Common myeloid progenitor, CD34-positive (primary cell): ENCODE measurements at places on chromosomes 5 and 9.

DNA sequence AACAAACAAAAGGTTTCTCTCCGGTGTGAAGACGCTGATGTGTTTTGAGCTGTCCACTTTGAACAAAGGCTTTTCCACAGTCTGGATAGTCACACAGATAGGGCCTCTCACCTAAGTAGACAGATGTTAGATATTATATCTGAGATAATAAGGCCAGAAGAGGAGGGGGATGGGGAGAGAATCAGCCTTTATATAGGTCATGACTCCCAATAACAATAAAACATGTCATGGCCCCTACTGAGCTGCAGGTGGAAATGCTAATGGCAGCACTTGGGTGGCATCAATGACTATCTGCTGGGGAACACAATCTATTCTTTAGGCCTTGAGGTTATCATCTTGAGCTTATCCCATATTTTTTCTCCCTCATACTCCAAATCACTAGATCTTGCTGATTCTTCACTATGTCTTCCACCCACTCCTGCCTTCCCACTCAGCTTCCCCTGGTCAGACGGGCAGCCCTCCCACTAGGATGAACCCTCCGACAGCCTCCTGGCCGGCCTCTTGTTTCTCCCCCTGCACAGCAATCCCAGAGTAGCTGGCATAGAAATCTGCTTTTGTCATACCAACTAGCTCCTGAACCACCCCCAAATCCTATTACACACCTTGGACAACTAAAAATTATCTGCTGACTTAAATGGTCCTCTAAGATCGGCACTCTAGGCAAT, 11.5 kb upstream of the SLC35D2 start:
- no peak overlapping the region for H3K27ac ChIP-seq
- no peaks in the 10 kb centered on the region for H3K27me3 ChIP-seq
- peaks cover 28% of the 10 kb centered on the region for H3K36me3 ChIP-seq
- peaks cover 16% of the 10 kb centered on the region for H3K4me1 ChIP-seq

- DNase-seq: no peak
- no peaks in the 10 kb centered on the region for H3K27me3 ChIP-seq
- H3K36me3 ChIP-seq: no peaks in the 10 kb centered on the region
- H3K4me1 ChIP-seq: no peaks in the 10 kb centered on the region
- no peak overlapping the region for H3K4me3 ChIP-seq
These were observed 2202.2 kb upstream of the C9orf72 start for GRCh38 chr9:29775491-29775890.

DNA sequence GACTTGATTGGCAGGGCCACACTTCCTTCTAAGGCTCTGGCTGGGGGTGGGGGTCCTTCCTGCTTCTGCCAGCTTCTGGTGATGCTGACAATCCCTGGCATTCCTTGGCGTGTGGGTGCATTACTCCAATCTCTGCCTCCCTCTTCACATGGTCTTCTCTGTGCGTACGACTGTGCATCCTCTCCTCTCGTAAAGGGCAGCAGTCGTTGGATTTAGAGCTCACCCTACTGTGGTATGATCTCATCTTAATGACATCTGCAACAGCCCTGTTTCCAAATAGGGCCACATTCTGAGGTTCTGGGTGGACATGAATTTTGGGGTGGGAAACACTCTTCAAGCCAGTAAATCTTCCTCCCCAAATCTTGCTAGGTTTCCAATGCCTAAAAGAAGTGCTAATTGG, 36.8 kb downstream of the ROPN1L start:
- H3K27ac ChIP-seq: no peak overlapping the region
- no peaks in the 10 kb centered on the region for H3K27me3 ChIP-seq
- no peaks in the 10 kb centered on the region for H3K36me3 ChIP-seq
- H3K4me3 ChIP-seq: no peak overlapping the region
- DNase-seq: no peak

DNA sequence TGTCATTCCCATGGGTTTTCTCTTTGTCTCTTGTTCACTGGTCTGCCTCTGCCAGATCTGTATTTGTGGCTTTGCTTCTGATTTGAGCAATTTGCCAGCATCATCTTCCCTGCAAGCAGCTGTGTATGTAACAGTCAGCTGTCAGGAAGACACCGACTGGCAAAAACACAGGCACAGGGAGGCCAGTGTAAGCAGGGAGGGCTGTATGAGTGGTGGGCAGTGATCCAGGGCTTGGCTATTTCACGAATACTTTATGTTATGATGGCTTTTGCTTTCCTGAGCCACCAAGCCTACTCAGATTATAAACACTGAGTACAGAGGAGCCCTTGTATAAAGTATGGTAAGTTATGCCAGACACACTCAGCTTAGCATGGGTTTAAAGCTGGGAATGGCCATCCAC, 11.6 kb downstream of the BNIP1 start:
- no peak overlapping the region for H3K4me3 ChIP-seq
- H3K27me3 ChIP-seq: no peaks in the 10 kb centered on the region
- H3K4me1 ChIP-seq: no peaks in the 10 kb centered on the region
- H3K36me3 ChIP-seq: peaks cover 17% of the 10 kb centered on the region
- H3K27ac ChIP-seq: no peak overlapping the region

DNA sequence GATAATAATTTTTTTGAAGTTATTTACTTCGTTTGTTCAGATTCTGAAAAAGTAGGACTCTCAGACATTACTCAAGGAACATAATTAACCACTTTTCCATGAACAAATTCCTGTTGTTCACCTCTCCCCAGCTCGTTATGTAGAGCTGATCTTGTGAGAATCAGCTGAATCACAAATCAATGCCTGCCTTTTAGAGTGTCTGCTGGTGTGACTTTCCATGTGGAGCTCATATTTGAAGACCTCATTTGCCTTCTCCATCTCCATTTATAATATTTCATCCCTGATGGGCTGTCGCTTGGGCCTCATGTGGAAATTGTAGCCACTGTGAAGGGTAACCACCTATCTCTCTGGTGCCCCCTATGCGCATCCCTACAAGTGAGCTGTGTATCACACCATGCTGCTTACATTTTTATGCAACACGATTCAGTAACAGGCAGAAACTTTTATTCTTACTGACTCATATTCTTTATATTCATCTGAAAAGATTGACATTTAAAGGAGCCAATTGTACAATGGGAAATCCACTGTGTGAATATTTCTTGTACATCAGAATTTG, 111.3 kb downstream of the STK32A start:
- H3K27me3 ChIP-seq: peaks cover 2% of the 10 kb centered on the region
- no peaks in the 10 kb centered on the region for H3K4me1 ChIP-seq
- no peaks in the 10 kb centered on the region for H3K36me3 ChIP-seq

DNA sequence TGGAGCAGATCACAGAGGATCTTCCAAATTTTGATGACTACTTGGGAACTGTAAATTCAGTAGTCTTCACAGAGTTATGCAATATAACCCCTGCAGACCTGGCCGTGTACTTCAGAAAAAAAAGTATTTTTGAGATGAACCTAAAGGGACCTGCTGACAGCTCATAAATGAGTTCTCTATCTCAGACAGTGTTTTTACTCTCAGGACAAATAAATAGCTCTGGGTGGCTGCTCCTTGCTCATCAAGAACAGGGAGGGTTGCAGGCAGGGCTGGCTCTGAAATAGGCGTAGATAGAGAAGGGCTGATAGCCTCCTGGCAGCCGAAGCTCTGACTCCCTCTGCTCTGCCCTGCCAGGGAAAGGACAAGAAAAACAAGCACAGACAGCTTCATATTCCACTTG, 64.8 kb downstream of the PLAC8L1 start:
- H3K4me3 ChIP-seq: no peak overlapping the region
- no peaks in the 10 kb centered on the region for H3K27me3 ChIP-seq

DNA sequence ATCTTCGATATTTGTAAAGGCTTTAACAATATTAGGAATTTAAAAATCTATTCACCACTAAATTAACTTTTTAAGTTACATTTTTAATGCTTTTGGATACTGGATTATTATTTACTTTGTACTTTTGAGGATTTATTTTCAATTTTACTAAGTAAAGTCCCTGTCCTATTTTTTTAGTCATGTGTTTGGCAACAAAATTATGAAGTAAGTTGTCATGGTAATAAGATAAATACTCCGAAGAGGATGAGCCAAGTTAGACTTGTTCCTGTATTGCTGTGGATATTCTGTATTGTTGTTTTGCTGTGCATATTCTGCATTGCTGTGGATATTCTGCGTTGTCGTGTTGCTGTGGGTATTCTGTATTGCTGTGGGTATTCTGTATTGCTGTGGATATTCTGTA, 210.1 kb downstream of the MTRR start:
- H3K27ac ChIP-seq: no peak overlapping the region
- no peaks in the 10 kb centered on the region for H3K4me1 ChIP-seq
- no peak for DNase-seq
- no peaks in the 10 kb centered on the region for H3K27me3 ChIP-seq
- no peak overlapping the region for H3K4me3 ChIP-seq
- H3K36me3 ChIP-seq: no peaks in the 10 kb centered on the region

GRCh38 chr5:156052656-156053055, 274.3 kb upstream of the SGCD start:
- H3K4me1 ChIP-seq: no peaks in the 10 kb centered on the region
- H3K36me3 ChIP-seq: no peaks in the 10 kb centered on the region
- H3K27ac ChIP-seq: no peak overlapping the region
- DNase-seq: no peak

GRCh38 chr5:135135530-135136226, 101.7 kb upstream of the PITX1 start:
- peak; percentile 45 for DNase-seq
- H3K27me3 ChIP-seq: no peaks in the 10 kb centered on the region
- H3K4me3 ChIP-seq: no peak overlapping the region
- H3K36me3 ChIP-seq: no peaks in the 10 kb centered on the region
- H3K27ac ChIP-seq: no peak overlapping the region
- H3K4me1 ChIP-seq: no peaks in the 10 kb centered on the region

GRCh38 chr5:1882337-1883119, at the start of gene IRX4:
TSS of gene IRX4 (minus strand) at chr5:1882925. CDS start at chr5:1882647, 278 bp downstream.
- no peaks in the 10 kb centered on the region for H3K36me3 ChIP-seq
- peaks cover 28% of the 10 kb centered on the region for H3K27me3 ChIP-seq
- peak; percentile 23 for DNase-seq
- H3K27ac ChIP-seq: no peak within 1 kb of the TSS
- peak within 1 kb of the TSS; percentile 51 for H3K4me3 ChIP-seq

- H3K36me3 ChIP-seq: no peaks in the 10 kb centered on the region
- no peak for DNase-seq
- no peak overlapping the region for H3K27ac ChIP-seq
- no peaks in the 10 kb centered on the region for H3K4me1 ChIP-seq
These were observed 27.6 kb downstream of the FGF1 start for GRCh38 chr5:142658278-142658677.

DNA sequence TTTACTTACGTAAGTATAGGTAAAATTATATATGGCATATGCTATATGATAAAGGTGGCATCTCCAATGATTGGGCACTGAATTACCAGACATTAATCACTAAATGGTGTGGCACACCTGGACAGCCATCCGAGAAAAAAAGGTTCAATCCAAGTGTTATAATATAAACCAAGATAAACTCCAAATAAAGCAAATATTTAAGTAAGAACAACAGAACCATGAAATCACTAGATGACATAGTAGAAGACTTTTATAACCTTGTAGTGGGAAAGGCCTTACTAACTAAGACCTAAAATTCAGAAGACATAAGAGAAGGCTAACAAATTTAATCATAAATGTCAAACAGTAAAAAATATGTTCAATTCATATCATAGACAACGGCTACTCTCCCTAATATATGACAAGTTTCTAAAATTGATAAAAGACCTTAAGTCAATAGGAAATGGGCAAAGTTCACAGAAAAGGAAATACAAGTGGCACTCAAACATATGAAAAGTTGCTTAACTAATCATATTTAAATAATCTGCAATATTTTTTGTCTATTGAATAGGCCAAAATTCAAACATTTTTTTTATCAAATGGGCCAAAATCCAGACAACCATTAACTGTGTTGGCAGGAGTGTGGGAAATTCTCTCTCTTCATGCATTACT, 55.1 kb downstream of the ELOVL7 start:
- no peak for DNase-seq
- H3K36me3 ChIP-seq: peaks cover 2% of the 10 kb centered on the region
- H3K27me3 ChIP-seq: no peaks in the 10 kb centered on the region
- H3K4me1 ChIP-seq: no peaks in the 10 kb centered on the region
- H3K4me3 ChIP-seq: no peak overlapping the region

DNA sequence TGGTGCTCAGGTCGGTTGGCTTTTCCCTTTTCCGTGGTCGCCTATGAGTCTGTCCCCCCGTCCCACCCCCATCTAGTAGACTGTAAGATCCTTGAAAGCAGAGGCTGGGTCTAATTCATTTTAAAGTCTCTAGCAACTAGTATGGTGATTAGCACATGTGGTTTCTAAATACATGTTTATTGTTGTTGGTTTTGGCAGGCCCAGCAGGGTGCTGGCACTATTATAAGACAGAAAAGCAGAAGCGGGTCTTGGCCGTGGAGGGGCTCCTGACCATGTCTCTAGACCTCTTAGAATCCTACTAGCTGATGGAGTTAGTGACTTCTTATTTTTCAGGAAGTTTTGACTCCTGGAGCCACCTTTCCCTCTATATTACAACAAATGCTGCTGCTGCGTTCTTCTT, 61.5 kb upstream of the TNFSF8 start:
- DNase-seq: no peak
- no peaks in the 10 kb centered on the region for H3K36me3 ChIP-seq
- no peak overlapping the region for H3K27ac ChIP-seq
- no peak overlapping the region for H3K4me3 ChIP-seq

- no peak overlapping the region for H3K4me3 ChIP-seq
- H3K27ac ChIP-seq: no peak overlapping the region
- H3K27me3 ChIP-seq: no peaks in the 10 kb centered on the region
These were observed 51.7 kb upstream of the LRRTM2 start for GRCh38 chr5:138926688-138927448.

DNA sequence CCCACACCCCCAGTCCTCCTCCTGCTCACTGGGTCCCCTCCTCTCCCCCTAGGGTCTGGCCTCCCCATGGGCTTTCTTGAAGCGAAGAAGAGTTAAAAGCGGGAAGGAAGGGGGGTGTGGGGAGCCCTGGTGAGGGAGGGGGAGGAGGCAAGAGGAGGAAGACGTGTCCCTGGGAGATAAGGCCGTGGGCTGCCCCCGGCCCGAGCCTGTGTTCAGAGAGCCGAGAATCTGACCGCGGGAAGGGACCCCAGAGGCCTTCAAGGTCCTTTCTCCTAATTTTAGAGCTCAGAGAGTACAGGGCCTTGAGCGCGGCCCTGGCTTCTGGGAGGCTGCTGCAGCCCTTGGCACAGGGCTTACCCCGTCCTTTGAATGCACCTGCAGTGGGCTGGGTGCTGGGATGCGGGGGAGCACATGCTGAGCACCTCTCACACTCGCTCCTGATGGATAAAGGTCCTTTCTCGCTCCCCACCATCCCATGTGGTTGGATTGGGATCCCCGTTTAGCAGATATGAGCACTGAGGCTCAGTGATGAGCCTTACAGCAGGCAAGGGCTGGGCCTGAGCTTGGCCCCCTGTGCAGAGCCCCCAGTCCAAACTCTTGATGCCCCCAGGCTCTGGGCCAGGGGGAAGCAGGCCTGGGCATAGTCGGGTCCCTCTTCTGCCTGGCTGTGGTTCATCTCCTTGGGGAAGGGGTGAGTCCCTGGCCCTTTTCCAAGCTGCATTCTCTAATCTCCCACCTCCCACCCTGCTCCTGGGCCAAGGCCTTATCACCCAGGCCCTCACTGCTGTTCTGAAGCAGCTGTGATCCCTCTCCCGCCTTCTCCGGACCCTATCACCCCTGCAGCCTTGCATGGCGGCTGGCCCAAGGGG, 5.9 kb downstream of the GFI1B start:
- no peak overlapping the region for H3K4me3 ChIP-seq
- peaks cover 17% of the 10 kb centered on the region for H3K4me1 ChIP-seq
- peak overlapping the region; percentile 15 for H3K27ac ChIP-seq
- peak; percentile 88 for DNase-seq
